ENCODE measurements at places on chromosomes 7 and 10. TPM values are rescaled to one million over a fixed set of nuclear protein-coding genes. Genes with fewer than 3 reads are reported as not detected.

SUN3 gene
- polyA plus RNA-seq: not detected

CHN2 gene
- polyA plus RNA-seq: 16.0 TPM

KIAA1217 gene
- polyA plus RNA-seq: 36.0 TPM

CALCR gene
- polyA plus RNA-seq: 11.1 TPM

GPC2 gene
- polyA plus RNA-seq: 6.3 TPM

CPED1 gene
- polyA plus RNA-seq: 8.4 TPM

ZPBP gene
- polyA plus RNA-seq: not detected

CALHM3 gene
- not detected for polyA plus RNA-seq

ADCYAP1R1 gene
- 6.7 TPM for polyA plus RNA-seq

STEAP4 gene
- polyA plus RNA-seq: 3.5 TPM

DNA sequence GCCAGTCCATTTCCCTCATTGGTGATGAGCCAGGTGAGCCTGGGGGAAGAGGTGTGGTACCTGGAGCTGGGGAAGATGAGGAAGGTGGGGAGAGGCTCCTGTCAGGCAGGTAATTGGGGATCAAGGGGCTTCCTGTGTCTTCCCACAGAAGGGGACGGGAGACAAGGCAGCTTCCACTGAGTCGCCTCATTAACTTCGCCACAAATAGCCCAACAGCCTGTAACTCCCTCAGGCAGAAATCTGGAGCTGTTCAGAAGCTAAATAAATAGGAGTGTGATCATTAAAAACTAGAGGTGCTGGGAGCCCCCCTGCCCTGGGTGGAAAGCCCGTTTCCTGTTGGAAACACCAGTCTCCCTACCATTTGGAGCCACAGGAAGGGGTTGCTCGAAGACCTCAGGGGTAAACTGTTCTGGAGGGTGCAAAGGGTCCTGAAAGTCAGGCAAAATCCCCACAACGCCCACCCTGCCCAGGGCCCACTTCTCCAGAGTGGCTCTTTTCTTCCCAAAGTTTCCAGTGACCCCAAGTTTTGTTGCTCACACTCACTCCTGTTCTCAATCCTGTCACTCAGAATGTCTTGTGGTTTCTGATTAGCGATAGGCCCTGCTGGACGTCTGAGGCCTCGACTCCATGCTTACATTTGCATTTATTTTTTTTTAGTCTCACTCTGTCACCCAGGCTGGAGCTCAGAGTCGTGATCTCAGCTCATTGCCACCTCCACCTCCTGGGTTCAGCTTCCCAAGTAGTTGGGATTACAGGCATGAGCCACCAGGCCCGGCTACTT is 25.7 kb downstream of the UNC5B start:
- DNase-seq: no peak

GRCh38 chr7:47461161-47461560 is 120.8 kb downstream of the TNS3 start:
- DNase-seq: no peak

DNA sequence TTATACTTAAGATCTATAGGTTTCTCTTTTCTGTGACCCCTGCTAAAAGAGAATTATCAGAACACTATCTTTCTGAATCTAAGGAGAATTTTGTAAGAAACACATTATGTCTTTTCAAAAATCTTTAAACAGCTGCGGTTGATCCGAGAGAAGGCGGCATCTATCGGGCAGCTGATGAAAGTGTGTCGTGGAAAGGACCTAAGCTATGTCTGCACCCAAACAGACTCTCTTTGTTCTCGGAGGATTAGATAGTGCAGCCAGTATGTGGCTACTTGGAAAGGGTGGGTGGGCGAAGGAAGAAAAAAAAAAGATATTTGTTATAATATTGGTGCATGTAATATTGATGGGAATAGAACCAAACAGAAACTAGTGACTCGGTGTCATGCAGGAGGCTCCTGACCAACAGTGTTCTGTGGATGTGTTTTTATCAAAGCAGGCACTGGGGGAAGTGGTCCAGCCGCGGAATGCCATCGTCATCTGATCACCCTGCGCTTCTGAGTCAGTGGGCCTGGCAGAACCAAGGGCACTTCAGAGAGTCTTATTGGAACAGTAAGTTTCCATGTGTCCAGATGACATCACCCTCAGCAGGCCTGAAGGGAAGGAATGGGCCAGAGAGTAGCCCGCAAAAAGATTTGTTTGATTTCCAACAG is 509.7 kb upstream of the AKR1E2 start:
- no peak for DNase-seq

GRCh38 chr10:69407621-69408301 is 9.0 kb downstream of the TACR2 start:
- no peak for DNase-seq

DNA sequence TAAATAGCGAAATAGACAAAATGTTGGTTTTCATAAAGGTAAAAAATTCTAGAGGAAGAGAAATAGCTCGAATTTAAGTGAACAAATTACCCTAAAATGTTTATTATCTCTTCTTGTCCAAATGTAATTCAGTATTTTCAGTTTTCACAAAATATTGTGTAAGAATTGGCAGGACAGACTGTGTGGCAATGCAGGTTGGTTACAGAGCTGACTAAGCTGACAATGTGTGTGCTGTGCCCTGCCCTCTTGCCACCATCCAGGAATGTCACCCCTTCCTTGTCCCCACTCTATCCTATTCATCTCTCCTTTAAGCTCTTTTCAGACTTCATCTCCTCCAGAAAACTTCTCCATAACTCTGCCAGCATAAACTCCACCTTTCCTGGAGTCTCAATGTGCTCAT is 46.1 kb downstream of the COL28A1 start:
- no peak for DNase-seq

DNA sequence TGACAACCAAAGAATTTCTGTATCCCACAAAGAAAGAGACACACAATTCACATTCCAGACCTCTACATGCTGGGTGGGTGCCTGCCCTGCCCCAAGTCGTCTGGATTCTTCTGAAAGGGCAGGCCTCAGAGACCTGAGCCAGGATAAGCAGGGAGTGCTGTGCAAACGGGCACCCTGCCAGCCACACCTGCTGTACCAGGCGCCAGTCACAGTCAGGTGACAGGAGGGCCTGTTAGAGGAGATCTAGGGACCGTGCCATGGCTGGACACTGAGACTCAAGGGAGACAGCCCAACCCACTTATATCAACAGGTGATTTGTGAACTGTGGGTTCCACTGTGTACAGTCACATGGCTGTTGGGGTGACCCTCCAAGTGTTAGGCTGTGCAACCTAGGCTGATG is 103.1 kb upstream of the AFAP1L2 start:
- DNase-seq: no peak

- no peak for DNase-seq
Observed at GRCh38 chr10:104601166-104601565, 39.9 kb upstream of the SORCS3 start.

- DNase-seq: no peak
Observed at GRCh38 chr7:151087245-151088018, 1.2 kb downstream of the AGAP3 start.

DNA sequence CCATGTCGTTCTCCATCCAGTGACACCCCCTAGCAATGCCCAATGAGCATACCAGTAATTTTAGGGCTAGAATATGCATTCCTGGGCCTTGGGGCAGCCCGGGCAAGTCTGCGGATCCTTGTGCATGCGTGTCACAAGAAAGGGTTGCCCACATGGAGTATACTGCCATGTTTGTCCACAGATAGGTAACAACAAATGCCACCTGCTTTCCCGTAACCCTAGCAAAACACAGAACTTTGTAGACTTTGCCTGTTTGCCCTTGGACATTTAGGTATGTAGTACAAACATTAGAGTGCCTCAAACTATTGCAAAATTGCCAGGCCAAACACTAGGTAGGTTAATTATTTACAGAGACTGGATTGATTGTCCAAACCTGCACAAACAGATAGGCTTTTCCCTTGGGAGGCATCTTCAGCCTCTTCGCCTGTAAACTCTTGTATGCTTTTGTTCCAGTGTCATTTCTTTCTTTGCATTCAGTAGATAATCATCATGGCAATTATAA is 117.0 kb downstream of the ADCY1 start:
- no peak for DNase-seq

DNA sequence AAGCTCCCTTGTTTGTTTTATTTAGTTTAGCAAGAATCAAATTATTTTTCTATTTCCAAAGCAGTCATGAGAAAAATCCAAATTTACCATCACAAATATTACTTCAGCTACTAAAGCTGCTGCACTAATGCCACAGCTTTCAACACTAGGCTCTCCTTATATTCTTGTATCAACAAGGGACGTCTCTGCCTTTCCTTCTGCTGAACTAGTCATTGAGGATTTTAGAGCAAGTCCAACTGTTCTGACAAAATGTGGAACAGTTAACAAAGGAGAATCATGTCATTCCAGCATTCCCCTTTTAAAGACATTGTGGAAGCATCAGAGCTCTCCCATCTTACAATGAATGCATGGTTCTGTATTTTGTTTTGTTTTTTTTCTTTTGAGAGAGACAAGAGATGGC is 28.6 kb downstream of the FAM13C start:
- DNase-seq: no peak

DNA sequence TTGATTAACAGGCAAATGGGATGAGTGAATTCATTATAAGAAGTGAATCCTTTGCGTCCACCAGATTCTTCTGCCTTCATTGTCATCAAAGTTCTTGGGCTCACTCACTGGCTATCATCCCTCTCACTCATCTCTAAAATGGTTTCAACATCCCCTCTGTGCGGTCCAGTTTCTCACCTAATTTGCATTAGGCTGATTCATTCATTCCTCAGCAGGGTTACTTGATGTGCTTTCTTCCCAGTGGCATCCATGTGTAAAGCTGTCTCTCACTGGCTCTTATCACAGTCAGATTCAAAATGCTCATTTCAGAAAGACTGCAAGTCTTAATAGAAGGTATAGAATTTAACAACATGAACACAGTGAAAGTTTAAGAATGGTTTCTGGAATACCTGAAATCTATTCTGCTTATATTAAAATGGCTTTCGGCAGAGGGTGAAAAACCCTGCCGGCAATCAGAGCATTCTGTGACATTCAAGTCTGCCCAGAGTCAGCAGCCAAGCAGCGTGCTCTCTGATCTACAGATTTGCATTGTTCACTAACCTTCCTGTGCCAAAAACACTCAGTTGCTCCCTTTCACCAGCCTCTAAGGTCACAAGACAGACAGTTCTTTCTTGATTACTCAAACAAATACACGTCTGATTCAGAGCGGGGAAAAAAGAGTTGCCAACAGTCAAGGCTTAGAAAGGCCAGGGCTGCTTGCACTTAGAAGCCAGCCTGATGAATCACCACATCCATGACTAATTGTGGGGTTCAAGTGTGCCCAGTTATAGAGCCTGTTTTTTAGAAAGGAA is 106.7 kb downstream of the TES start:
- no peak for DNase-seq

DNA sequence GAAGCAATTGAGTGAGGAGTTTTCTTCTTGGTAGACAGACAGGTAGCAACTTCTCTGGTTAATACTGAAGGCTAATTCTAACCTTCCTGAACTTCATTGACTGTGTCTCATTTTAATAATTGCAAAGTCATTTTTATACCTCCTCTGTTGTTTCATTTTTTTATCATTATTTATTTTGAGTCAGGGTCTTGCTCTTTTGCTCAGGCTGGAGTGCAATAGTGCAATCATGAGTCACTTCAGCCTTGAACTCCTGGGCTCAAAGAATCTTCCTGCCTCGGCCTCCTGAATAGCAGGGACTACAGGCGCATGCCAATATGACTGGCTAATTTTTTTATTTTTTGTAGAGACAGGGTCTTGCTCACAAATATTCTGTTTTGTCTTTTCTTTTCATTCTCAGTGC is 45.4 kb downstream of the APBB1IP start:
- no peak for DNase-seq

- no peak for DNase-seq
Observed at GRCh38 chr10:120421250-120421649, 35.8 kb upstream of the PLPP4 start.

- DNase-seq: no peak
Observed at GRCh38 chr7:95715274-95715673, 57.1 kb upstream of the DYNC1I1 start.

GRCh38 chr7:2978408-2978807 is 65.3 kb downstream of the CARD11 start:
- DNase-seq: no peak

- DNase-seq: no peak
Observed at GRCh38 chr10:29784175-29784773, 149.5 kb upstream of the SVIL start.

GRCh38 chr10:124119946-124120345 is 26.5 kb upstream of the CHST15 start:
- no peak for DNase-seq

- no peak for DNase-seq
Observed at GRCh38 chr7:147432079-147432478, 1158.5 kb upstream of the C7orf33 start.

- DNase-seq: no peak
Observed at GRCh38 chr7:156545979-156546378, 94.6 kb upstream of the RNF32 start.

GRCh38 chr7:98163704-98164494 is 47.3 kb upstream of the BHLHA15 start:
- no peak for DNase-seq
